ENCODE measurements at places on chromosomes 1 and 21.

GRCh38 chr1:107294686-107295085 is 153.8 kb downstream of the NTNG1 start:
- no peak for DNase-seq

GRCh38 chr1:160207771-160208556 is 2.8 kb downstream of the PEA15 start:
- no peak for DNase-seq

DNA sequence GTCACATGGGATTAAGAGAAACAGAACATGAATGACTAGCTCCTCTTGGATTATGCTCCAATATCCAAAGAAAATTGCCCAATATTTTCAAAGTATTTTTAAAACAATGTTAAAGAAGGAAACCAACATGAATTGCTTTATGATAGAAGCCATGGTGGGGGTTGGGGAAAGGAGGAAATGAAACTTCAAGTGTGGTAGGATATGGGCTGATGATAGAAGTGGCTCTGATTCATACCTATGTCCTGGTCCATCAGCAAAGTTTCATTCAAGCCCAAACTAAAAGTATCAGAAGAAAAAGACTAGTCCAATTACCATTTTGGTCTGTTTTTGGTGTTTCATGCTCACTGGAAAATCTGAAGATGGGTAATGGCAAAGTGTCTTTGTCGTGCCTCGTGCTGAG is 104.2 kb upstream of the PROX1 start:
- no peak for DNase-seq

GRCh38 chr1:39671793-39672550 is at the start of gene NT5C1A:
Gene NT5C1A, minus strand, starts transcription at chr1:39672107. Its CDS starts 69 bp downstream, at chr1:39672038.
- no peak for DNase-seq

DNA sequence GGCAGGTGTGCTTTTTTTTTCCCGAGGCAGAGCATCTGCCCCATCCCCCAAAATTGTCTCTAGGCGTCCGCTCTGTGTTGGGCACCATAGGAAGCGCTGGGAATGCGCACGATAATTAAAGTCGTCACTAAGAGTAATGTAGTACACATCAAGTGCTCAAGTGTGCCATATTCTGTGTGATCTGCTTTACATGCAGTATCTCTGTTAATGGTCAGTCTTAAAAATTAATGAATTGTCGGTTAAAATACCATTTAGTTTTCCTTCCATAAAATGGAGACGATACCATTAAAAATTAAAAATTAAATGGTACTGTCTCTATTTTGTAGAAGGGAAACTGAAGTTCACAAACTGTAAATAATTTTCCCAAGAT is 544 bp upstream of the CCT8 start:
- DNase-seq: no peak

DNA sequence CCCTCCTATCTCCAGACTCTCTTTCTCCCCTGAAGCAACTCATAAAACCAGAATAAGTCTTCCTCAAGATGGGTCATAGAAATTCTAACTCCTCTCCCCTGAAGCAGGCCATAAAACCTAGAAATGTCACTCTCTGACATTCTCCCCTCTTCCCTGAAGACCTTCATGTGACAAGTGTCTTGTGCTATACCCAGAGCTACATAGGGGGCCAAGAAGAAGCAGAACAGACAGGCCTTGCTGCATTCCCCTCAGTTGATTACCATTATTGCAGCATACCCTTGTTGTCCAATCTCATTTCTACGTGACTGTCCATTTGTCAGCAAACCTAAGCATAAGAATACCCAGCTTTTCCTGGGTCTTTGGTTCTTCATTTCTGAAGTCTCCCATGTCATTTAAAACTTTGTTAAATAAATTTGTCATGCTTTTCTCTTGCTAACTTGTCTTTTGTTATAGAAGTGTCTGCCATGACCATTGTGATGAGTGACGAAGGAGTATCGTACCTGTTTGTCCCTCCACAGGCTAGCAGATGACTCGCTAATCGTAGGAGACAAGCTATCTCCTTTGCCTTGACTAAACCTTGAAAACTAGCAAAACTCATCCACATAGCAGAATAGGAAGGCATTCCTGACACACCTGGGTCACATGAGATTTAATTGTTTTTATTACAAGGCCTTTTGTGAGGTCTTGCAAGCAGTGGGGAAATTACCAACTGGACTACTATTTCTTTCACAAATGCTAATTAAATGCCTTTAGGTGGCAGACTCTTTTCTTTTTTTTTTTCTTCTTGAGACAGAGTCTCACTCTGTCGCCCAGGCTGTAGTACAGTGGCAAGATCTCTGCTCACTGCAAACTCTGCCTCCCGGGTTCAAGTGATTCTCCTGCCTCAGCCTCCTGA is 39.4 kb upstream of the ZNF326 start:
- no peak for DNase-seq

DNA sequence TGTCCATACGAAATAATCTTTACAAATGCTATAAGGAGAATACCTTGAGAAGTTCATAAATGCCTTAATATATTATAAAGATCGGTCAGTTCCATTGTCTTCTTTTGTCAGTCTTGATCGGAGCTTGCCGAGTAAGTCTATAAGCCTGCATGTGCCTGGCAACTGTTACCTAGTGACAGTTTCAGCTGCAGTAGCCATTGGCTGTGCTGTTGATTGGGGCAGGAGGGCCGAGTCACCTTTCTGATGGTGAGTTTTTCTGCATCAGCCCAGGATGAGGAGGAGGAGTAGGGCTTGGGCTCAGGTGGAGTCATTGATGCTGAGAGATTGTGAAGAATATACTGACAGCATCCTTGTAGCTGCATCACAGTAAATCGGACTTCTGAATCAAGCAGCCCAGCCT is 1.9 kb upstream of the GPR52 start:
- DNase-seq: no peak

DNA sequence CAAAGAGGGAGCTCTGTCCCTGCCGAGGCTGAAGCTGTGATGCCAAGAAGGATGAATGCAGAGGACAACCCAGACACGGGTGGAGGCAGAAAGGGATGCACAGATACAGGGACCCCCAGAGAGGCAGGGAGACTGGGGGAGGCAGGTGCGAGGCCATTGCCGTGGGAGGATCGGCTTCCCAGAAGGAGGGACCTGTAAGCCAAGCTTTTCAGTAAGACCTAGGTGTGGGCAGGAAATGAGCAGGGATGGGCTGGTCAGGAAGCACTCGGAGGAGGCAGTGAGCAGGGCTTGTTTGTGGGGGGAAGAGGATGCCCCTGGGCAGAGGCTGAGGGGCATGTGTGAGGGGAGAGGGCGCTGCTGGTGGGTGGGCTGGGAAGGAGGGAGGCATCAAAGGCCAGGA is 67.7 kb upstream of the WNT4 start:
- DNase-seq: no peak

DNA sequence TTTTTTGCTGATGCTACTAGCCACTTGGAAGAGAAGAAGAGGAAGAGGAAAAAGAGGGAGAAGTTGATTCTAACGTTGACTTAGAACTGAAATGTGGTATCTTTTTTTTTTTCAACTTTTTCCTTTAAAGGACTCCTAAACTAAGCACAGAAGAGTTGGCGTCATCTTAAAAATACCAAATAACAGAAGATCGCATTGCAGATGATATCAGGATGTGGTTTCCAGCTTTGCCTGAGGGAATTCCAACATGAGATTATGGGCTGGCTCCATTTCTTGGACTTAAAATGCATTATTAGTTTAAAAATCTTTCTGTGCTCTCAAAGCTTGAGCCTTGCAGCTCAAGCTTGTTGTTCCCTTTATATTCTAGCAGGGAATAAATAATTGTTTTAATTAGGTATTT is 29.8 kb downstream of the WDR3 start:
- peak; percentile 44 for DNase-seq

- no peak for DNase-seq
Observed at GRCh38 chr1:57858740-57859139, 434.9 kb upstream of the DAB1 start.

DNA sequence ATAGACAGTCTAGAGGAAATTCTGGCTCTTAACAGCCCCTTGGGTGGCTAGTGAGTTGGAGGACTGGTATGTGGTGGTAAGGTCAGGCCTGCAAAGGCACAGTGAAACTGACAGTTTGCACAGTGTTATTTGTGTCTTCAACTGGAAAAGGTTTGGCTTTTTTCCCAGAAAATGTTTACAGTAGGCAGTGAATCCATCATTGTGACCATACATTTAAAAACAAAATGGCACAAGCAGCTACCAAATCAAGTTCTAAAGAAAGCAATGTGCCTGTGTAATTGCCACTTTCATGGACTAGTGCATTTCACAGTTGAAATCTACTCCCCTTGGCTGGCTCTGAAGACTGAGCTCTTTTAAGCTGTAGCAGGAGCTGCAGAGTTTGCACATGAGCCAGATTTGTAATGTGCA is 24.8 kb downstream of the ATPAF1 start:
- peak; percentile 94 for DNase-seq

GRCh38 chr1:34290831-34291230 is 114.1 kb downstream of the C1orf94 start:
- DNase-seq: no peak

DNA sequence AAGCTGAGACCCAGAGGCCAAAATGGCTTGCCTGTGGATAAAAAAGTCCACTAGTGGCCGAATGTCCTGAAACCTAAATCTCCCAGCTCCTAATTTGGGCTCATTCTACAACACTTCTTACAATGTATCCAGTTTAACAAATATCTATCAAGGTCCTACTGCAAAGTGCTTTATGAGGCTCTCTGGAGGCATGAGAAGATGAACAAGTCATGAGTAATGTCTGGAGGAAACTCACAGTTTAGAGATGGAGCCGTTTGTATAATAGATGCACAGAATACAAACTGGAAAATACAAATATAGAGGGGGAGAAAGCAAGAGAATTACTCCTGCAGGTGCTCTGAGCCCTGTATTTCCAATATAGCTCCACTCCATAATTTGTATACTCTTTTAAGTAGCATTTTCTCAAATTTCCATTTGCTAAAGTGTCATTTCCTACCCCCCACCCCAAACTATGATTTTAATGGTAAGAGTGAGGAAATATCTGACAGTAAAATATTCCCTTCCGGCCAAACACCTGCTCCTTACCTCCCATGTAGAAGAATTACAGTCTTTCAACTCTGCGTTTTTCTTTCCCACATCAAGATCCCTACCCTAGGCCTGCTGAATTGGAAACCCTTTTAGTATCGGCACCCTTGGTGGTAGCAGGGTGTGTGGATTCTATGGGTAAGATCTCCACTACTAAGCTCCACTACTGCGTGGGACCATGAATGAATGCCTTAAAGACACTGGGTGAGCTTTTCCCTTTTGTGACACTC is 3.3 kb upstream of the ADAMTS5 start:
- DNase-seq: no peak

DNA sequence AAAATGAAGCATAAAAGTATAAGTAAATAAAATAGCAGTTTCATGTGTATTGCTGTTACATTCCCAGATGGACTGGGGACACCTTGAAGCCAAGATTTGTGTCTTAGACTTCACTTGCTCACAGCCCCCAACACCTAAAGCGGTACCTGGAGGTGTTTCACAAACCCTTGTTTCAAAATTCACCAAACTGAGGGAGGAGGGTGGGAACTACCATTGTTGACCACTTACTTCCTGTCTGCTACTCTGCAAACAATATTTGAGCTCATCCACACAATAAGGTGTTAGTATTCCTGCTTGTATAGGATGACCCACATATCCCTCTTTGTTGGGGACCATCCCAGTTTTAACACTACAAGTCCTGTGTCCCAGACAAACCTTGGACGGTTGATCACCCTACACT is 115.9 kb upstream of the SYT6 start:
- no peak for DNase-seq

- no peak for DNase-seq
Observed at GRCh38 chr1:41483001-41483850, 1.3 kb downstream of the EDN2 start.

DNA sequence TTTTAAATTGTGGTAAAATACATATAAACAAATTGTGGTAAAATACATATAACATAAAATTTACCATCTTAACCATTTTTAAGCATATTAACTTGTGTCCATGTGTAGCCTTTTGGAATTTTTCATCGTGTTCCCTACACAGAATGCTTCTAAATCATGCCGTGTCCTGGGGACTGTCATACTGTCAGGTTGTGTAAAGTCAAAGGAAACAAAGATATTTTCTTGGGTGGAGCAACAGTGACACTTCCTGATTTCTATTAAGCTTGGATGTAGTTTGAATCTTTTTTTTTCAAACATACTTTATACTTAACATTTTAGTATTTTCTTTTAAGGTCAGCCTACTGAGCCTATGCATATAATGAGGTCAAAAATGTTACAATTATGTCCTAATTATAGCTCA is 32.3 kb downstream of the DOP1B start:
- DNase-seq: no peak

DNA sequence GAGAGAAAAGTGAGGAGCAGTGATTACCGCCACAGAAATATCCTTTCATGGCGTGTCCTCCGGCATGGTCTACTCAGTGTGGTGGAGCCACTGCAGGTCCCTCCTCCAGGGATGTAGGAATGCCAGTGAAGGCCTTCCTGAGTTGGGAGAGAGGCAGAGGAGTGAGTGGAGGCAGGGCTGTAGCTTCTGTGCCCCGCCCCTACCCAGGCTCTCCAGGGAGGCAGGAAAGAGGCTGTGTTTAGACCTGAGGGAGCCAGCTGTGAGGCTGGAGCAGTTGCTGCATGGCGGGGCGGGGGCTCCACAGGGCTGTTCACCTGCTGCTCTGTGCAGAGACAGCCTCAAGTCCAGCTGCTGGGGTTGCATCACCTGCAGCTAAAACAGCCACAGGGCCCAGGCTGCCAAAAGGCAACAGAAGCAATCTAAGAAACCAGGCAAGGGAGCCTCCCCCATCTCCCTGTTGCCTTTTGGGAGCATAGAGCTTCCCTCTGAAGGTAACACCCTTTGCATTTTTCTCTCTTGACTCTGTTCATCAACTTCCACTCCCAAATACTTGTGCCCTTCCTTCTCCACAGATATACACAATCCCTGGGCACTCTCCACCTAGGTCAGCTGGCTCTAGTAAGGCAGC is 801 bp upstream of the ANXA9 start:
- DNase-seq: no peak

DNA sequence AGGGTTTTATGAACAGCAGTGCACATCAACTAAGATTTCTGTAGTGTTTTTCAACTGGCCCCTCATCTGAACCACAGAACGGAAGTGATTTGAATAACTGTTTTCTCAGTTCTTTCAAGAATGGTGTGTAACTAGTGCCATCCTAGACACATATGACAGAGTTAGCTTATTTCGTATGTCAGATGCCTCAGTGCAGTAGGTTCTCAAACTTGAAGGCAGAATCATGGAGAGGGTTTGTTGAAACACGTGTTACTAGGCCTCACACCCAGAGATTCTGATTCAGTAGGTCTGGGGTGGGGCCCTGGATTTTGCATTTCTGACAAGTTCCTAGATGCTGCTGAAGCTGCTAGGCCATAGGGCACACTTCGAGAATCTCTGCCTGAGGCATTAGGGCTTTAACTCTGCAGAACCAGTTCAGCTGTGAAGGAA is 49.0 kb downstream of the SCCPDH start:
- no peak for DNase-seq

DNA sequence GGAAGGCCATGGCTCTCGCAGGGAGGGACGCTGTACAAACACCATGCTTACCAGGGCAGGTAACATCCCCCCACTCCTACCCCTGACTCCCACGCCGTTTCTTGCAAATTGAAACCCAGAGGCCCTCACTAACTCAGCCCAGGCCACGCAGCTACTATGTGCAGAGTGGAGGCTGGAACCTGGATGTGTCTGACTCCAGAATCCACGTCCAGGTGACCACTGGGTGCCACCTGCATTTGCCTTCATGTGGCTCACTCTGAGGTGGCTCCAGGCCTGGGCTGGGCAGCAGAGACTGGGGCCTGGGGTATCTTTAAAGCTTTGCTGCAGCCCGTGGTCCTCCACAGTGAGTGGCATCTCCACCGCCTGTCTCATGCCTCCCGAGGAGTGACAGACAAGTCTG is 29.6 kb upstream of the AJAP1 start:
- DNase-seq: no peak

- DNase-seq: no peak
Observed at GRCh38 chr1:202568410-202568809, 141.8 kb downstream of the SYT2 start.
